ENCODE measurements at places on chromosomes 7 and 10.

GRCh38 chr10:127427926-127428325 lies 121.2 kb upstream of the NPS start:
- DNase-seq: no peak

DNA sequence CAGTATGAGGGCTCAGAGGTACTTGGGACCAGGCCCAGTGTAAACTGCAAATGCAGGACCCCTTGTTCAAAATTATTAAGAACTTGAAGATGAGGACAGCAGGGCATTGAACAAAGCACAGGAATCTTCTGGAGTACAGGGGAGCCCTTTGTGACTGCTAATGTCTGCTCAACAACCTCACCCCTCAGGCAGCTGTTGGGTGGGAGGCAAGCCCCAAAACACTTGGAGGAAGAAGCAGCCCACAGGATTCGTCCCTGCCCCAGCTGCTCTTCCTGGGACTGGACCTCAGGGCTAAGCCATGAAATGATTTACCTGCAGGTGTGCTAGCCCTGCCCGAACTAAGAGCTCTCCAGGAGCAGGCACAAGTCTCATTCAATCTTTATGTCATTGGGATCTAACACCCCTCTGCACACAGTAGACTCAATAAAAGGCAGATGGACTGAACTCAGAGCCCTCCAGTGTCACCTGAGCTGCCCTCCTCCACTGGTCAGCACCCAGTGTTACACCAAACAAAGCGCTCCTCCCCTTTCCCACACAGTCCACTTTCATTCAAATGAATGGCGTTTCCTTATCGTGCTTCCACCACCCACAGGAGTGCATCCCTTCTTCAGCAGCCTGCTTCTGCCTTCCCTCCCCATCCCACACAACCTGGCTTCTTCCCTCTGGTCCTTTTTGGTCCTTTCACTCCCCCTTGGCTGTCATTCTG lies 1.0 kb downstream of the TRPV5 start:
- no peak for DNase-seq

DNA sequence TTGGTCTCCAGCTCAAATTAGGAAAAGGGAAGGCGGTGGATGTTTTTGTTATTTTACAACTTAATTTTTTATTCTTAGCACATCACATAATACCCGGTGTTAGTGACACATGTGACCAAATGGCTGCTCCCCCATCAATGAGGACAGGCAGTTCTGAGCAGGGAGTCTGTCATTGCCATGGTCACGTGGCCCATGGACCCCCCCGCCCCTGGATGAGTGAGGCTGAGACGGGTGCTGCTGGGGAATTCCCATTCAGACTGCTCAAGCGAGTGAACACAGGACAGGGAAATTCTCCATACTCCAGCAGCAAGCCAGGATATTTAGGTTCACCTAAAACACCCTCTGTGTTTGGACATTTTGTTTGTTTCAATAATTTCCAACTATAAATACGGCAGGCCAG lies 34.7 kb upstream of the SLC35B4 start:
- DNase-seq: no peak

GRCh38 chr10:3427950-3428354 lies 255.4 kb upstream of the PITRM1 start:
- DNase-seq: no peak

DNA sequence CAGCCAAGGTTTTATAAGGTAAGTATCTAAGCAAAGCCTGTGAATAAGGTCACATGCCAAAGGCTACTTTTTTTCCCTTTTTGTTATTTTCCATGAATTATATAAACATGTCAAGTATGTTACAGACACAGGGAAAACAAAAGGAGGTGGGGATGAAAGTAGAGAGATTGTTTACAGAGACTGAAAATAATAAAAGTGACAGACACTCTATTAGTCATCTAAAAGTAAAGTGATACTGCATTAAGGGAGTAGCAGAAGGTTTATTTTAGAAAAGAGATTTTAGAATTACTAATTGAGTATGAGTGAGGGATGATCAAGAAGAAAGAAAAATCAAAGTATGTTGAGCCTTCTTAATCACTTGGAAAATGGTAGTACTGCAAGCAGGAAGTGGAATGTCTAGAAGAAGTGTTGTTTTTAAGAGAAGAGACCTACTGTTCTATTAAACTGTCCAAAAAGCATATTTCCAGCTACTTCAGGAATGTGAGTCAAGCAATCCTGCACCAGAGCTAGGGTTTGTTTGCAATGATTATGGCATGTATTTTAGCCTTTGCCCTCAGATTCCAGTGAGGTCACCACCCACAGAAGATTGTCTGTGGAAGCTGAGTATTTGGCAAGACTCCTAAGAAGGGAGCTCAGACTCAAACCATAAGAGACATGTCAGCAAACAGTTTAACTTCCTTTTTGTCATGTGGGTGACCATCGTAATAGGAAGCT lies 177.9 kb upstream of the PLXDC2 start:
- DNase-seq: no peak

DNA sequence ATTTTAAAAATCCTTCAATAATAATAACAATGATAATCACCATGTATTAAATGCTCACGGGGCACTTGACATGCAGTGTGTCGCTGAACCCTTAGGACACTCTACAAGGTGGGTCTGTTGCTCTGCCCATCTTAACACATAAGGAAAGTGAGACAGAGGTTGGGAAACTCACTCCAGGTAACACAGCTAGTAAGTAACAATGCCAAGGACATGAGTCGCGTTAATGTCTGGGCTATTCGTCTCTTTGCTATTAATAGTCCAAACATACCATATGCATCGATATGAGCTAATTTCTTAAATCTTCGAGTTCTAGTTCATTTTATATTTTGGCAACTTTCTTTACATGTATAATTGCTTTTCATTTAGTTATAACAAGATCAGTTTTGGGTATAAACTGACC lies 79.5 kb downstream of the BEND7 start:
- no peak for DNase-seq

GRCh38 chr10:112953174-112954159 lies 3.4 kb downstream of the TCF7L2 start:
- no peak for DNase-seq

- DNase-seq: peak; percentile 25
These were observed 106.3 kb downstream of the GRK5 start for GRCh38 chr10:119313644-119314043.

- no peak for DNase-seq
These were observed 101.5 kb upstream of the NPVF start for GRCh38 chr7:25329815-25330214.

Data from activated effector memory CD4-positive, alpha-beta T cell treated with Interleukin-2 at 50 U/mL for 16 hours (primary cell).